ENCODE measurements at places on chromosomes 4 and X. TPM values are rescaled to one million over a fixed set of nuclear protein-coding genes. Genes with fewer than 3 reads are reported as not detected.

DNA sequence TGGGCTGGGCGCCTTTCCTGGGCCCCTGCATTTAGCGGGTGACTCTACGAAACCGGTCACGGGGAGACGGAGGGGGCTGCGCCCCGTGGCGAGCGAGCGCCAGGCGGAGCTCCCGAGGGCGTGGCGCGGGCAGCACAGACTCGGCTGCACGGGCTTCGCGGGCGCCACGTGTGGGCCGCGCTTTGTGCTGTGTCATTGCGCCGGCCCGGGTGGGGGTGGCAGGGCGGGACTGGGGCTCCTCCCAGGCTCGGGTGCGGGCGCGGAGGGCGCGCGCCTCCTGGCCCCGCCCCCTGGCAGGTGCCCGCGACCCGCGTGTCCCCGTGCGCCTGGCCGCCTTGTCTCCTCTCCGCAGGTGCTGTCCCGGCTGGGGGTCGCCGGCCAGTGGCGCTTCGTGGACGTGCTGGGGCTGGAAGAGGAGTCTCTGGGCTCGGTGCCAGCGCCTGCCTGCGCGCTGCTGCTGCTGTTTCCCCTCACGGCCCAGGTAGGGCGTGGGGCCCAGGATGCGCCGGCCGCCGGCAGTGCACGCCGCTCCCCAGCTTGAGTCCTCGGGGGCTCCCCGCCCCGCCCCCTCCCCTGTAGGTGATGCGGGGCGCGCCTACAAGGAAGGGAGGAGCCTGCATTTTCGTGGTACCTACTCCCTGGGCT is 651 bp downstream of the UCHL1 start:
- DNase-seq: peak; percentile 2

DNA sequence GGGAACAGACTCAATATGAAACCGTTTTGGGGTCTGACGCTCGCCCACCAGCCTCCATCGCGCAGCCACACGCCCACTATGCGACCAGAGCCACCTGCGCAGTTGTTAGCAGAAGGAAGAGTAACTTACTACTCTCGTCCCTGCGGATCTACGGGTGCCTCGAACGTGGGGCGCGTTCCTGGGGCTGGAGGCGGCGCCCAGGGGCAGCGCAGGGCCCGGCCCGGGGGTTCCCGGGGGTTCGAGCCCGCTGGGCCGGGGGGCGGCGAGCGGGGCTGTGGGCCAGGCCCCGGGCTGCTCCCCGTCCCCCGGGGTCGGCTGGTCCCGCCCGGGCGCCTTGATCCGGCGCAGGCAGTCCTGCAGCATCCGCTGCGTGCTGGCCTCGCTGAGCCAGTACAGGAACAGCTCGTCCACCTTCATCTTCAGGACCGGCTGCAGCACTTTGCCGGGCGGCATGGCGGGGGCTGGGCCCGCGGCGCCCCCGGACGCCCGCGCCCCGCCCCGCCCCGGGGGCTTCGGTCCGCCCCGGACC is 404 bp downstream of the PPP2R3B start:
- peak; percentile 9 for DNase-seq

DNA sequence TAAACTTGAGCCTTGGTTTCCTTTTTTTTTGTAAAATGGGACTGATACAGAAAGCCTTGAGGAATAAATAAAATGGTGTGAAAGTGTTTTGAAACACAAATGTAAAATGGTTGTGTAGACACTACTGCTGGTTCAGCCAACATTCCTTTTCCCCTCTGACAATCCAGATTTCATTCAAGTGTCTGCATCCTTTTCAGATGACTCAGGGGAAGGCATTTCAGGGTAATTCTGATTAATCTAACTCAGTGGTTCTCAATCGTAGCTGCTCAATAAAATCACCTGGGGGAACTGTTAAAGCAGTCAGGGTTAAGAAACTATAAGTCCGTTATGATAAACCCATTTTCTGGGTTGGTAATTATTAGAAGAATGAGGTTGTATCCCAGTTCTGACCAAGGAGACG is 4.6 kb downstream of the ARHGAP10 start:
- no peak for DNase-seq

- DNase-seq: no peak
Observed at GRCh38 chr4:125758438-125758837, 443.7 kb downstream of the FAT4 start.

DNA sequence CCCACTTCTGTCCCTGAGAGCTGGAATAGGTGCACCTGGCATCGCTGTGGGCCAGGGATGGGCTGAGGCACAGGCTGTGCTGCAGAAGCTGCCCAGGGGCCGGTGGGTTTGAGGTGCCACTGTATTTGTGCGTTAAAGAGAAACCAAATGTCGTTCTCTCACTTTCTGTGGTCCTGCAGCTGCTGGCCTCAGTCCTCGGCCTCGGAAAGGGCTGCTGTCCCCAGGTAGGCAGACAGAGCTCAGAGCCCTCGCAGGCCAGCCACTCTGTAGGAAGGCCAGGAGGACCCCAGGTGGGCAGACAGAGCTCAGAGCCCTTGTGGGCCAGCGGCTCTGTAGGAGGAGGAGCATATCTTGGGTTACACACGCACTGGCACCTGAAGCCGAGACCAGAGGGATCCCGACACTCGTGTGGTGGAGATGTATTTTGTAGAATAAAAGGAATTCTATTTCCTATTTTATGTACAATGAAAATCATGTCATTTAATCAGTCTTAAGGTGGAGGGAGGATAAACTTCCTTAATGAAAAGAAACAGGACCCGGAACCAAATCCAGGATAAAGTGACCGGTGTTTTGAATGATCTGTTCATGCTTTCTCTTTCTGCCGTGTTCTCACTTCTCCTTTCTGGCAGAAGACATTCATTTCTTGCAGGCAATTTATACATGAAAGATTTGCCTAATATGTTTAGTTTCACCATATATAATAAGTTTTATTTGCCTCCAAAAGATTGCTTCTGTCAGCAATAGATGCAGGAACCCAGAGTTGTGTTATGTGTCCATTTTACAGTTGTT is 54.4 kb upstream of the HGFAC start:
- no peak for DNase-seq

CXXC4 gene
- polyA plus RNA-seq: not detected

CTPS2 gene
- 4.6 TPM for polyA plus RNA-seq

All from CD4-positive, CD25-positive, alpha-beta regulatory T cell (primary cell).